ENCODE measurements at places on chromosomes 16 and 17.

GRCh38 chr17:45073414-45074070 lies 12.4 kb downstream of the NMT1 start:
- no peak for DNase-seq

DNA sequence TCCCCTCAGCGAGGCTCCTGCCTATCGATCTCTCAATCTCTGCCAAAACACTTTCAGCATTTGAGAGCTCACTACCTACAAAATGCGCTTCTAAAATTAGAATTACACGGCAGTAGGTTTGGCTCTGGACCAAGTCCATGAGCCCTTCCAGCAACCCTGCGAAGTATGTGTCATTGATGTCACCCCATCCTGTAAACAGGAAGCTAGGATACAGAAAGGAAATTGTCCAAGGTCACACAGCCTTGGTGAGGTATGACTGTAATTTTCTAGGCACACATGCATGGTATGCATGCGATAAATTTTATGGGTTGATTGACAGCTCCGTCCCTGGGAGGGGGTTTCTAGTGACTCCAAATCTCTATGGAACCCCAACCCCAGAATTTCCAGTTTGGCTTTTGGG lies 330.3 kb upstream of the CDH5 start:
- DNase-seq = no peak

DNA sequence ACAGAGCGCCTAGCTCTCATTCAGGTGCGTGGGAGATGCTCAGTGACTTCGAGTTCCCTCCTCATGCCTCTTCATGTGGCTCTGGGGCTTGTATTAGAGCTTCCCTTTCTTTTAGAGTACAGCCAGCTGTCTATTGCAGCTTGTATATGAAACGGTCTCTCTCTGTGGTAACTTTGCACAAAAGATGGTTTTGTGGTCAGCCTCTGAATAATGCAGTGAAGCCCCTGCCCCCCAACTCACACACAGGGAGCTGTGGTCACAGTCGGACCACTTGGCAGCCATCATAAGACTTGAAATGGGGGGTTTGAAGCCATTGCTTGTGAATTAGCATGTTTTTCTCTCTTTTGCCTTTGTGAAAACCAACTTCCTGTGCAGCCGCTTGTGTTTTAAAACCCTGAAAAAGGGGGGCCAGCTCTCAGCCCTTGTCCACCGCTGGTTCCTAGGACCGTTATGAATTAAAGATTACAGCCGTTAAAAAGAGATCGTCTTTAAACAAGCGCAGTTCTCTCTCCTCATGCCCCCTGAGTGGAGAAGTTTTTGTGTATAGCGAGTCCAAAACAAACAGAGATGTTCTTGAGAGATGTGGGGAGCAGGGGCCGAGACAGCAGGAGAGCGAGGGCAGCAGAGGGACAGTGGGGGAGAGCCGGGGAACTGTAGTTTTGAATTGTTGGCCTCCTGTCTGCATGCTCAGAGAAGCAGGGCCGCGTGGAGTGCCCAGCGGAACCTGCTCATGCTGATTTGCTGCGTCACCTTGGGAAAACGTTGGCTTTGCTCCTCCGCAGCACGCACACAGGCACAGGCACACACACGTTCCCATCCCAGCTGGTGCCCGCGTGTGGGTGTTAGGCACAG lies 199.0 kb downstream of the MSI2 start:
- no peak for DNase-seq

GRCh38 chr16:47750371-47750770 lies 289.2 kb downstream of the PHKB start:
- DNase-seq = no peak

DNA sequence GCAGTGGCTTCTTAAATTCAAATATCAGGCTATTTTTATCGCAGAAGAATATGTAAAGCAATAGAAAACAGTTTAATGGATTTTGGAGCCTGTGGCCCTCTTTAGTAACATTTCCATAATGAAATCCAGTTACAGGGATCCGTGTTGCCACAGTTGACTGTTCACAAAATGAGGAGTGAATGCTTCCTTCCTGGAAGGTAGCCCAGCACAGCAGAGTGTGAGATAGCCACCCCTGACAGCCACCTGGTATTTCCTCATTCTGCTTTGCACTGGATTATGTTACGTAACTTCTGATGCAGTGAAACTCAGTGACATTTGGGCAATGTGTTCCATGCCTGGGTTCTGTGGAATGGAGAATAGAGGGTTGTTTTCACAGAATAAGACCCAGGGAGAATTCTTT lies 517.2 kb downstream of the RBFOX1 start:
- no peak for DNase-seq

GRCh38 chr16:3215601-3216262 lies 19.2 kb downstream of the ZNF200 start:
- DNase-seq = no peak

- DNase-seq = peak; percentile 70
Measured at GRCh38 chr16:3129137-3130131, 5.4 kb upstream of the ZNF213 start.

- no peak for DNase-seq
Measured at GRCh38 chr16:4402439-4403132, 13.8 kb downstream of the CORO7 start.

GRCh38 chr16:80527297-80527696 lies 13.5 kb upstream of the DYNLRB2 start:
- no peak for DNase-seq

- peak; percentile 17 for DNase-seq
Measured at GRCh38 chr16:67029254-67030096, 526 bp downstream of the CBFB start.

GRCh38 chr17:46944931-46945330 lies 22.0 kb downstream of the GOSR2 start:
- DNase-seq = no peak

DNA sequence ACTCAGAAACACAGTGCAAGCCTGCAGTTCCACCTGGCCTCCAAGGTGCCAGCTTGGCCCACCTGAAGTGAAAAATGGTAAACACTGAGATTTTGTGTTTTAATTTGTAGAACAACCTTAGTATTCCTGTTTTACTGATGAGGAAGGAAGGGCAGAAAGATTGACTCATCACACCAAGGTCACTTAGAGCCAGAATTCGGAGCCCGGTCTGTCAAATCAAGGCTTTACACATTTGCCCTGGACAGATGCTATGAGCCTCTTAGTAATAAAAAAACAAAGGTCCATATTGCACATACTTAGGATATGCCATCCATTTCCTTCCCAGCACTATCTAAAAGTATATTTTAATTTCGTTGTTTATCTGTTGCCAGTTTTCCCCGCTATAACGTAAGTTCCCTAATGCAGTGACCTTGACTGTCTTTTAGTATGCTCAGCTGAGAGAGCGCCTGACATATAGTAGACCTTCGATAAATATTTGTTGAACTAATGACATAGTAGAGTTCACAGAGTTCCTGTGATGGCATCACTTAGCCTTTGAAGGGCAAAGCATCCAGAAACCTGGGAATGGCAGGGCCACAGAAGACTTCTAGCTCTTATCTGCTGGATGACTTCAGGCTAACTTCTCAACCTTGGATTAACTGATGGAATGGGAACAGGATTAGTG lies 7.2 kb upstream of the TBKBP1 start:
- no peak for DNase-seq

GRCh38 chr16:90020260-90020837 lies 1.1 kb upstream of the DBNDD1 start:
- no peak for DNase-seq
